ENCODE measurements at places on chromosomes 12 and 14.

GRCh38 chr14:69663300-69663643, 51.9 kb downstream of the SUSD6 start:
- DNase-seq = no peak

- no peak for DNase-seq
Observed at GRCh38 chr14:61925043-61925442, 162.8 kb downstream of the SNAPC1 start.

- no peak for DNase-seq
Observed at GRCh38 chr12:106445959-106446358, 88.4 kb downstream of the POLR3B start.

DNA sequence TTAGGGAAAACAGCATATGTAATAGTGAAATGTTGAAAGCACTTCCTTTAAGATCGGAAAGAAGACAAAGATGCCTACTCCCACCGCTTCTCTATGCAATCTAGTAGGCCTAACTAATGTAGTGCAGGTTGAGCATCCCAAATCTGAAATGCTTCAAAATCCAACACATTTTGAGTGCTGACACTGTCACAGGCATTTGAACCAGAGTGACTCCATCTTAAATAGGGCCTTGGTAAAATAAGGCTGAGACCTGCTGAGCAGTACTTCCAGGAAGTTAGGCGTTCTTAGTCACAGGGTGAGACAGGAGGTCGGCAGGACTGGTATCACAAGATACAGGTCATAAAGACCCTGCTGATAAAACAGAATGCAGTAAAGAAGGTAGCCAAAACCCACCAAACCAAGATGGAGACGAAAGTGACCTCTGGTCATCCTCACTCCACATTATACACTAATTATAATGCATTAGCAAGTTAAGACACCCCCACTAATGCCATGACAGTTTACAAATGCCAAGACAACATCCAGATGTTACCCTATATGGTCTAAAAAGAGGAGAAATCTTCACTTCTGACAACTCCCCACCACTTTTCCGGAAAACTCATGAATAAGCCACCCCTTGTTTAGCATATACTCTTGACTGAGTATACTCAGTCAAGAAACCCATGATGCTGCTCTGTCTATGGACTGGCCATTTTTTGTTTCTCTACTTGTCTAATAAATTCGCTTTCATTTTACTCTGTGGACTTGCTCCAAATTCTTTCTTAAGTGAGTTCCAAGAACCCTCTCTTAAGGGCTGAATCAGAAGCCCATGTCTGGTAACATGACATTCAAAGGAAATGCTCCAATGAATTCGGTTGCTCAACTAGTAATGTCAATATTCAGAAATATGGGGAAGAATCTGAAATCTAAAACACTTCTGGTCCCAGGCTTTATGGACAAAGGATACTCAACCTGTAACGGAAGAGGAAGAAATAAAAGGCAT, 47.1 kb upstream of the MTERF2 start:
- DNase-seq = peak; percentile 37

GRCh38 chr14:30275604-30276003, 283.4 kb upstream of the G2E3 start:
- no peak for DNase-seq
